ENCODE measurements at places on chromosomes 5 and 9. TPM values are rescaled to one million over a fixed set of nuclear protein-coding genes. Genes with fewer than 3 reads are reported as not detected.

GRCh38 chr9:130290291-130291181 lies 25.0 kb downstream of the HMCN2 start:
- DNase-seq = no peak
- H3K4me3 ChIP-seq = no peak overlapping the region
- H3K36me3 ChIP-seq = no peaks in the 10 kb centered on the region
- H3K4me1 ChIP-seq = no peaks in the 10 kb centered on the region
- peaks cover 73% of the 10 kb centered on the region for H3K27me3 ChIP-seq
- H3K27ac ChIP-seq = no peak overlapping the region

- H3K27me3 ChIP-seq = peaks cover 87% of the 10 kb centered on the region
- H3K27ac ChIP-seq = no peak overlapping the region
- no peaks in the 10 kb centered on the region for H3K36me3 ChIP-seq
- no peak overlapping the region for H3K4me3 ChIP-seq
- H3K4me1 ChIP-seq = peaks cover 24% of the 10 kb centered on the region
These were observed 8.1 kb downstream of the MCIDAS start for GRCh38 chr5:55218967-55219366.

DNA sequence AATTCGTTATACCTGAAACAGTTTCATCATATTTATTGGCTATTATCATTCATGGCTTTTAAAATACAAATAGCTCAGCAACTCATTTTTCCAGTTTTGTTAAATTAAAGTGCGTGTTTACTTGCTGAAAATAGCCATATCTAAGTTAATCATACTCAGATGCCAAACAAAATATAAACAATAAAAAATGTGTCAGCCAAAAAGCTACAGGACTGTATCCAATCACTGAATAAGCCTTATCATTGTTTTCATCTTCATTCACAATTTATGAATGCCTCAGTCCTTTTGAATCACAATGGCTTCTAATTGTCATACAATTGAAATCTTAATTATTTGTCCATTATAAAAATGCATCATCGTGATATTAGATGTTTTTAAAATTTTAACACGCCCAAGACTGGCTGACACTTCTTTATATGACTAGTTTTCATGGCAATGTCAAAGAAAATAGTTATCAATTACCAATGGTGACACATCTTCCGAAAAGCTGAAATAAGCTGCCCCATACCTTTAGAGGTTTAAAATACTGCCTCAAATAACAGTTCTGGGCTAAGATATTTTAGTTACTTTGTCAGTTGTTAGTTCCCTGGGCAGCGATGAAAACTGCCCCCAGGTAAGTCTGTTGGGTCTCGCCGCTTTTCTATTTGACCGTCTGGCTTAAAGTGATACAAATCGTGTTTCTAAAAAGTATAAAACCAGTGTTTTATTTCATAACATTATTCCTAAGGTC lies 1.8 kb downstream of the NFIB start:
- DNase-seq = no peak
- peaks cover 37% of the 10 kb centered on the region for H3K4me1 ChIP-seq
- peak overlapping the region; percentile 88 for H3K4me3 ChIP-seq
- no peaks in the 10 kb centered on the region for H3K27me3 ChIP-seq
- peak overlapping the region; percentile 77 for H3K27ac ChIP-seq
- peaks cover 4% of the 10 kb centered on the region for H3K36me3 ChIP-seq

DNA sequence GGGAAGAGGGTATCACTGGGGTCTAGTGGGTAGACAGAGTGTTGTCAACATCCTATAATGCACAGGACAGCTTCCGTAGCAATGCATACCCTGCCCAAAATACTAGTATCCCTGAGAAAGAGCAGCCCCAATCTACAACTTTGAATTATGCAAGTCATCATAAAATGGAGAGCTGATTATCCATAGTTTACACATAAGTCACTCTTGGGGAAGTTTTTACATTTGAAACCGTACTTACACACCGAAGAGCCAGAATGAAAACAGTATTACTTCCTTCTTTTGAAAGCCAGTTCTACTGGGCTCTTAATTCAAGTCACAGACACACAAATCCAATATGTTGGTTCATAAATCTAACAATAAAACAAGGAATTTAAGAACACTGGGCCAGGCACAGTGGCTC lies 21.6 kb downstream of the RNF145 start:
- DNase-seq = no peak
- H3K4me3 ChIP-seq = no peak overlapping the region
- peak overlapping the region; percentile 50 for H3K27ac ChIP-seq
- H3K36me3 ChIP-seq = peaks cover 28% of the 10 kb centered on the region
- H3K4me1 ChIP-seq = peaks cover 58% of the 10 kb centered on the region

MEIKIN gene
- not detected for total RNA-seq

- H3K27me3 ChIP-seq = peaks cover 10% of the 10 kb centered on the region
- peaks cover 18% of the 10 kb centered on the region for H3K36me3 ChIP-seq
- H3K4me1 ChIP-seq = peaks cover 27% of the 10 kb centered on the region
These were observed 33.6 kb downstream of the NR2F1 start for GRCh38 chr5:93616538-93617174.

- peak overlapping the region; percentile 88 for H3K27ac ChIP-seq
- no peaks in the 10 kb centered on the region for H3K36me3 ChIP-seq
- no peak overlapping the region for H3K4me3 ChIP-seq
- DNase-seq = no peak
- H3K4me1 ChIP-seq = peaks cover 44% of the 10 kb centered on the region
These were observed 43.1 kb downstream of the TNFAIP8 start for GRCh38 chr5:119398727-119399466.

DNA sequence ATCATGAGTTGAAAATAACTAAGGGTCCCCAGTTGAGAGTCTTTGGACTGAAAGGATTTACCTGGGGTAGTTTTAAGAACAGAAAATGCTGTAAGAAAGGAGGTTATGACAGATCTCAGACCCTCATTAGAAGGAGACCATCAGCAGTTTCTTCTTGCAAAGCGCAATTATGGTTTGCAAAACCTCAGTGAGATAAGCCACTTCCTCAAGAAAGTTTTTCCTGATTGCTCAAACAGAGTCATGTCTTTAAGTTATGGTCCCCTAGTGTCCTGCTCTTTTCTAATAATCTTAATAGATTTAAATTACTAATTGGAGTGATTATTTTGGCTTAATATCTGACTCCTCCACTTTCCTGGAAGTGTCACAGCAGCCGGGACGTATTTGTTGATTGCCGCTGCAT lies 293.2 kb upstream of the KLF4 start:
- no peaks in the 10 kb centered on the region for H3K36me3 ChIP-seq
- no peak overlapping the region for H3K27ac ChIP-seq
- H3K27me3 ChIP-seq = peaks cover 11% of the 10 kb centered on the region
- no peak overlapping the region for H3K4me3 ChIP-seq

ERAP2 gene
- 4.4 TPM for total RNA-seq

GRCh38 chr5:144335561-144335960 lies 164.9 kb downstream of the KCTD16 start:
- no peak overlapping the region for H3K27ac ChIP-seq
- no peak overlapping the region for H3K4me3 ChIP-seq
- H3K4me1 ChIP-seq = no peaks in the 10 kb centered on the region
- H3K27me3 ChIP-seq = peaks cover 2% of the 10 kb centered on the region

- no peaks in the 10 kb centered on the region for H3K36me3 ChIP-seq
- DNase-seq = no peak
- H3K27ac ChIP-seq = no peak overlapping the region
- no peak overlapping the region for H3K4me3 ChIP-seq
- H3K4me1 ChIP-seq = no peaks in the 10 kb centered on the region
These were observed 15.4 kb downstream of the IL9 start for GRCh38 chr5:135880278-135880677.

- H3K27ac ChIP-seq = no peak overlapping the region
- no peak overlapping the region for H3K4me3 ChIP-seq
These were observed 230.0 kb upstream of the RGMB start for GRCh38 chr5:98543490-98543889.

DNA sequence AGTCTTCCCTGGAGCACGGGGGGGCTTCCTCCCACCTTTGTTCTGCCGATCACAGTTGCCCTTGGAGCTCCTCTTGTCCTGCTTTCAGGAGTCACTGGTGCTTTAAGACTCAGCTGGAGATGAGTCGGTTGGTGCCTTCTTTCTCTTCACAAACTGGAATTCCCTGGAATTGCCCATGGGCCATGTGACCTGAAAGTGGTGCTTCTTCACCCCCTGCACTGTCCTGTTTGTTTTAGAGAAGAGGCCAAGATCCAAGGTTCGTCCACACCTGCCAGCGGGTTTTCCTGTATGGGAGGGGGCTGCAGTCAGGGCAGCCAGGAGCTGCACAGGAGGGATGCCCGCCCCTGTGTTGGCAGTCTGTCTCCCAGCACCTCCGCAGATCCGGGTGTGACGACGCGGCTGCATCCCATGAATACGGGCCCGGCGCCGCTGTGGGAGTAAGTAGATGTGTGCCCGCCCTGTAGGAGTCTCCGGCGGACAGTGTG lies 9.5 kb upstream of the MRPS2 start:
- H3K4me1 ChIP-seq = no peaks in the 10 kb centered on the region
- peaks cover 4% of the 10 kb centered on the region for H3K36me3 ChIP-seq
- no peak overlapping the region for H3K27ac ChIP-seq

- H3K27me3 ChIP-seq = no peaks in the 10 kb centered on the region
- H3K36me3 ChIP-seq = peaks cover 48% of the 10 kb centered on the region
- H3K4me1 ChIP-seq = peaks cover 4% of the 10 kb centered on the region
- DNase-seq = no peak
These were observed 105.3 kb downstream of the UBE2R2 start for GRCh38 chr9:33921967-33922895.

SPATA31A3 gene
- not detected for total RNA-seq

GRCh38 chr9:134627417-134628353 lies 13.9 kb upstream of the COL5A1 start:
- H3K27ac ChIP-seq = peak overlapping the region; percentile 19
- DNase-seq = no peak
- no peaks in the 10 kb centered on the region for H3K36me3 ChIP-seq
- H3K4me1 ChIP-seq = peaks cover 78% of the 10 kb centered on the region

C1QTNF3 gene
- 3.3 TPM for total RNA-seq

F2RL2 gene
- total RNA-seq = 13.0 TPM

DNA sequence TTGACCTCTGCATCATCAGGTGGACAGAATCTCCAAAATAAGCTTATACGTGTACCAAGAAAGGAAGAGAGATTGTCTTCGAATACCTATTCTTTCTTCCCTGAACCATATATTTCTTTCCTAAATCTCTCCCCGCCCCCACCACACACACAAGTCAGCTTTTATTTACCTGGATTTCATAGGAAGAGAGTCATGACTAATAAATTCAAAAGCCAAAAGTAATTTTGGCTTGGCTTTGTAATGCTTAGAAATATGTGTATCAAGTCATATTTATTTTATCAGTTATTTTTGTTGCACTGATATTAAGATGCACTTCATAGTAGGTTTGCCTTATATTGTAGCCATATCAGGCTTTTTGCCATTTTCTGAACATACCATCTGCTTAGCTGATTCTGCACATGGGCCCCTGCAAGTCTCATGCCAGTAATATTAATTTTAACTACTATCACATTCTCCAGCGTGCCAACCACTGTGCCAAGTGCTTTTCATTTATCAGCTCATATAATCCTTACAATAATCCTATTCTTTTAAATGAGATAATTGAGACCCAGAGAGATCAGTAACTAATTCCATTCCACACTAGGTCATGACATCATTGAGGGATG lies 1405.3 kb upstream of the NUDT12 start:
- no peak for DNase-seq
- H3K4me3 ChIP-seq = no peak overlapping the region
- no peak overlapping the region for H3K27ac ChIP-seq
- H3K4me1 ChIP-seq = no peaks in the 10 kb centered on the region
- H3K36me3 ChIP-seq = no peaks in the 10 kb centered on the region
- H3K27me3 ChIP-seq = no peaks in the 10 kb centered on the region

- no peaks in the 10 kb centered on the region for H3K27me3 ChIP-seq
- H3K36me3 ChIP-seq = peaks cover 1% of the 10 kb centered on the region
- H3K27ac ChIP-seq = no peak overlapping the region
These were observed 30.4 kb downstream of the GNG10 start for GRCh38 chr9:111691672-111692329.

DNA sequence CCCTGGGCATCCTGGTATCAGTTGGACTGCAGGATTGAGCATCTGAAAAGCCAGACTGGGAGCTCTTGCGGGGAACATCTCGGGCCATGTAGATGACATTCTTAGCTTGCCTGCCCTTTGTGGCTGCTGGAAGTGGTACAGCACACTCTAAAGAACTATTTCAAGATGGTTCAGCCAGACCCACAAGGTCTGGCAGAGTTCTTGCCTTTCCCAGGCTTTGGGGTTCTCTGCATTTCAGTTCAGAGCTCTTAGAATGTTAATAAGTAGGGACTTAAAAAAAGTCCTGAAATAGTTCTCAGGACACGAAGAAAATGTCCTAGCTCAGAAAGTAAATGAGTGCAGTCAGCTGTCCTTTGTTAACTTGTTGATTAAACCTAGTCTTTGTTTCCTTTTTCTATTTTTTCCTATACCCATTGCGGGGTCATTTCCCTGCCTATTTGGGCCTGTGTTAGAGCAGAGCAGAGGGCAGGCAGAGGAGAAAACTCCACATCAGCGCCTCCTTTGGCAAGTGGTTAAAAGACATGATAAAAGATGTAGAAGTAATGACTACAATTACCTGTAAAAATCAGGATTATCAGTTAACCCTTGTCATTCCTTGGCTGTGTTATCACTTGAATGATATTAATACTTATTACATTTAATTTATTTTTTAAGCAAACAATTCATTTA lies 291.5 kb downstream of the ZSWIM6 start:
- peaks cover 4% of the 10 kb centered on the region for H3K27me3 ChIP-seq
- H3K36me3 ChIP-seq = no peaks in the 10 kb centered on the region
- DNase-seq = no peak

GRCh38 chr9:15942831-15943424 lies 390.1 kb downstream of the CCDC171 start:
- H3K27me3 ChIP-seq = no peaks in the 10 kb centered on the region
- peaks cover 26% of the 10 kb centered on the region for H3K4me1 ChIP-seq
- H3K36me3 ChIP-seq = no peaks in the 10 kb centered on the region

DNA sequence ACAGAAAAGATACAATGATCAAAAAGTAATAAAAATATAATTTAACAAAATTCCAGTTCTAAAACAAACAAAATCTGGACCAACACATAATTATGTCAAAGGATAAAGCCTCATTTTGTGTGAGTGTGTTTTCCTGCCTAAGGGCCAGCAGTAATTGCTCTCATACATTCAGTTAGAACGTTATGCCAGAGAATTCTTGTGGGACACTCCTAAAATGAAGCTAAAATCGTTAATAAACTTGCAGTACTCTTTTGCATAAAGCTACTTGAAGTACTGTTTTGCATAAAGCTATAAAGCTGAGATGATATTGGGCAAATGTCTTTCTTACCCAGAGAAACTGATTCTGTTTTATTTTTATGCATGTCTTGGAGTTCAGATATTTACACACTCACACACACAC lies 1072.3 kb downstream of the MAT2B start:
- no peak for DNase-seq
- H3K27ac ChIP-seq = no peak overlapping the region
- H3K4me1 ChIP-seq = no peaks in the 10 kb centered on the region
- no peak overlapping the region for H3K4me3 ChIP-seq
- no peaks in the 10 kb centered on the region for H3K27me3 ChIP-seq
- no peaks in the 10 kb centered on the region for H3K36me3 ChIP-seq

DNA sequence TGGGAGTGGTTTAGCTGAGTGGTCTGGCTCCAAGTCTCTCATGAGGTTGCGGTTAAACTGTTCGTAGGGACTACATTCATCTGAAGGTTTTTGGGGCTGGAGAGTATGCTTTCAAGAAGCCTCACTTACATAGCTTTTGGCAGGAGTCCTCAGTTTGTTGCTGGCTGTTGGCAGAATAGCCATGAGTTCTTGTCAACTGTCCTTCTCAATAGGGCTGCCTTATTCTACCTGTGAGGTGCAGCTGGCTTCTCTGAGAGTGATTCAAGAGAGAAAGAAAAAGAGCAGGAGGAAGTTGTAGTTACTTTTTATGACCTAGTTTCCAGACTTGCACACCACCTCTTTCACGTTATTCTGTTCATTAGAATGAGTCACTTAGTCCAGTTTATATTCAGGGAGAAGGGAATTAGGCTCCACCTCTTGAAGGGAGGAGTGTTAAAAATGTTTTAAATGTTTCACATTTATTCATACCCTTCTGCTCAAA lies 33.2 kb downstream of the YTHDC2 start:
- peak overlapping the region; percentile 12 for H3K27ac ChIP-seq
- H3K4me1 ChIP-seq = peaks cover 11% of the 10 kb centered on the region
- no peak overlapping the region for H3K4me3 ChIP-seq
- H3K36me3 ChIP-seq = peaks cover 45% of the 10 kb centered on the region

PCDHA1 gene
- not detected for total RNA-seq
